ENCODE measurements at places on chromosomes 7 and 10. TPM values are rescaled to one million over a fixed set of nuclear protein-coding genes. Genes with fewer than 3 reads are reported as not detected.

- DNase-seq = no peak
Observed at GRCh38 chr7:104625956-104626355, 297.6 kb downstream of the LHFPL3 start.

Gene FBXL13
- total RNA-seq = 2.7 TPM

DNA sequence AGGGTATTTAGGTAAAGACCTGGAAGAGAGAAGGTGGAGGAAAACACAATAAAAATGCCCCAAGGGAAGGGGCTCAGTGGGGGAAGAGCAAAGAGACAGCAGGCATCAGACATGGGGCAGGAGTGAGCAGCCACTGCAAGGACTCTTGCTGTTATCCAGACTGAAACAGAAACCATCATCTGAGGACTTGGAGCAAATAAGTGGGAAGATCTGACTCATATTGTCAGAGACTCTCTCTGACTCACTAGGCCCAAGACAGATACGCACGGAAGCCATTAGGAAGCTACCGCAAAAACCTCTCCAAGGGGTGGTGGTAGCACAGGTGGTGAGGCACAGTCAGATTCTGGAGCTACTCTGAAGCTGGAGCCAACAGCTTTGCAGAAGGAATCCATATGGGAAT is 110.7 kb downstream of the RNF32 start:
- DNase-seq = no peak

Gene FAM131B
- total RNA-seq = 1.8 TPM

DNA sequence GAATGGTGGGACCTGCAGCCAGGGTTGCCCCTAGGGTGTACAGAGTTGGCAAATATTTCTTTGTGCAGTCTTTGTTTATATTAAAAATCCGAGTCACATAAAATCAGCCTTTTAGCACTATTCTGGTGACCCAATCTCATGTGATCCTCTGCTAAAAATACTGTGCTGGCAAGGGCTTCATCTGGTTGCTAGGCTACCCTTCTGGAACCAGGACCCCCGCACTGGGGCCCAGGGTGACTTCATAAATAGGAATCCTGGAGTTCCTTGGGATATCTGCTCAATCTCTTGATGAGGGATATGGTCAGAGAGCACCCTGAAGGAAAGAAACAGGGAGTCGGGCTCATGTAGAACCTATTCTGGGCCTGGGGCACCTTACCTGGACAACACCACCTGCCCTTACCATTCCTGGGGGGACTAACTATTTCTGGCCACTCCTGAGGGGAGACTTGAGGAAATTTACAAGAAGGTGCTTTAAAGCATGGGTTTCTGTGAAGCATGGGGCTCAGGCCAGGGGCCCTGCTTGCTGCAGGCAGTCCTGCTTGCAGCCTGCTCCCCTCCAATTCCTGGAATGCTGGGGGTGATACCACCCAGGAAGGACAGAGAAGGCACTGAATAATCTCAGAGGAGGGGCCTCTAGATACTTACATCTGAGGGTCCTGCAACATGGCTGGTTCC is 44.7 kb downstream of the SH2D4B start:
- no peak for DNase-seq

- peak; percentile 42 for DNase-seq
Observed at GRCh38 chr10:79025199-79025832, 43.5 kb upstream of the ZMIZ1 start.

- DNase-seq = no peak
Observed at GRCh38 chr7:92177362-92177761, 1.6 kb downstream of the LRRD1 start.

Gene VPS37D
- 9.8 TPM for total RNA-seq

- DNase-seq = no peak
Observed at GRCh38 chr10:69815104-69815503, 13.4 kb downstream of the COL13A1 start.
